Type B pancreatic cell (in vitro differentiated cells): ENCODE measurements at places on chromosomes 4 and X. TPM values are rescaled to one million over a fixed set of nuclear protein-coding genes. Genes with fewer than 3 reads are reported as not detected.

SLC10A4 gene
- 0.99 and 2.8 TPM in 2 replicates for total RNA-seq

CYBB gene
- total RNA-seq = 0.17 TPM in 2 replicates

GPC4 gene
- 20.9 and 69.0 TPM in 2 replicates for total RNA-seq

LINC00632 gene
- total RNA-seq = 107 and 393 TPM in 2 replicates

HEPH gene
- total RNA-seq = 28.6 and 41.4 TPM in 2 replicates

TSPAN7 gene
- total RNA-seq = 21.8 and 33.6 TPM in 2 replicates

RASGEF1B gene
- 8.3 and 11.0 TPM in 2 replicates for total RNA-seq

OCRL gene
- total RNA-seq = 39.8 and 41.8 TPM in 2 replicates

DNA sequence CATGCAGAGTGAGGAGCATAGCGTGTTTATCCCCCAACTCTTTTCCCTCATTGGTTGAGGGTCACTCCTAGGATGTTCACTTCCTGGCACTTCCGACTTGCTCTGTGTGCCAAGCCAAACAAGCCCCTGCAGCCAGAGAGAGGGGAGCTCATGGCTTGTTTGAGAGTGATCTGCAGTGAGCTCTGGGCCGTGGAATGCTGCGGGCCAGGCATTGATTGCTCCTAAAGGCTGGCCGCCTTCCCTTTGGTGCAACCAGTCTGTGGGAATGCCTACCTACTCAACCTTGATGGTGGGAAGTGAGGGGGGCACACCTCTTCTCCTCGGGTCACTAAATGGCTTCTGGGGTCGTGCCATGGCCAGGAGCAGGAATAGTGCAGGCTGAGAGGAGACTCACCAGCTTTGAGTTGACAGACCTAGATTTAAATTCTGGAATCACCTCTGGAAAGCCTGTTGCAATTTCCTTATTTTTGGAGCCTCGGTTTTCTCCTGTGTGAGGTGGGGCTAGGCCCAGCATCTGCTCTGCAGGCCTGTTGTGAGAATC lies 152.0 kb upstream of the STX18 start:
- no peaks in the 10 kb centered on the region for H3K27me3 ChIP-seq
- H3K4me1 ChIP-seq = peaks cover 28% of the 10 kb centered on the region
- H3K4me3 ChIP-seq = no peak overlapping the region
- peaks cover 3% of the 10 kb centered on the region for H3K36me3 ChIP-seq

DNA sequence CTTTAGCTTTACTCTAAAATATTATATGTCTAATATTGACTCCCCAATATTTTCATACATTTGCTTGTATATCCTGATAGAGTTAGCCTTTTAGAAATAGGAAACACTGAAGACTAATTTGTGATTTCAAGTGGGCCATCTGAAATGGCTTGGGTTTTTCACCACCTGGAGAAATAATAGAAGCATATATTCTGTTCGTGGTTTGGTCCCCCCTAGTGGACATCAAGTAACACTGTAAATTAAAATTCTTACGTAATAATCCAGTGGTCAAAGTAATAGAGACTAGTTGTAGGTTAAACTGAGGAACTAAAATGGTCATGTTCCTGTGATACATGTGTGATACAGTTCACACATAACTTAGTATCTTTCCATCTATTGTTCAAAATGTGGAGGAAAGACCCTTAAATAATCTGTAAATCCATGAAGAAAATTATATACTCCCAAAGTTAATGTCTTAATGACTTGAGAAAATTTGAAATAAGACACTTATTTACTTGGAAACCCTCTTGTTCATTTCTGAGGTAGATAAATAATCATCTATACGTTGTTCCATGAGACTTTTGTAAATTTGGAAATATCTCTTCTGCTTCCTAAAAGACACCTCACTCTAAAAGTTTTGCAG lies 79.8 kb upstream of the SMARCAD1 start:
- DNase-seq = no peak
- H3K27ac ChIP-seq = no peak overlapping the region
- no peaks in the 10 kb centered on the region for H3K36me3 ChIP-seq
- H3K4me1 ChIP-seq = peaks cover 3% of the 10 kb centered on the region

DNA sequence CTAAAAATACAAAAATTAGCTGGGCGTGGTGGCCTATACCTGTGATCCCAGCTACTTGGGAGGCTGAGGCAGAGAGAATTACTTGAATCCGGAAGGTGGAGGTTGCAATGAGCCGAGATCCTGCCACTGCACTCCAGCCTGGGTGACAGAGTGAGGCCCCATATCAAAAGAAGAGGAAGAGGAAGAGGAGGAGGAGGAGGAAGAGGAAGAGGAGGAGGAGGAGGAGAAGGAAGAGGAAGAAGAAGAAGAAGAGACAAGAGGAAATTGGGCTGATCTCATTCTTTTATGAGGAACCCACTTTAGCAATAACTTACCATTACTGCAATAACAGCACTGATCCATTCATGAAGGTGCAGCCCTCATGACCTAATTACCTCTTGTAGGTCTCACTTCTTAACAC lies 138.9 kb upstream of the GIMD1 start:
- H3K36me3 ChIP-seq = no peaks in the 10 kb centered on the region
- no peaks in the 10 kb centered on the region for H3K27me3 ChIP-seq
- H3K27ac ChIP-seq = no peak overlapping the region
- H3K4me3 ChIP-seq = no peak overlapping the region
- DNase-seq = no peak

DNA sequence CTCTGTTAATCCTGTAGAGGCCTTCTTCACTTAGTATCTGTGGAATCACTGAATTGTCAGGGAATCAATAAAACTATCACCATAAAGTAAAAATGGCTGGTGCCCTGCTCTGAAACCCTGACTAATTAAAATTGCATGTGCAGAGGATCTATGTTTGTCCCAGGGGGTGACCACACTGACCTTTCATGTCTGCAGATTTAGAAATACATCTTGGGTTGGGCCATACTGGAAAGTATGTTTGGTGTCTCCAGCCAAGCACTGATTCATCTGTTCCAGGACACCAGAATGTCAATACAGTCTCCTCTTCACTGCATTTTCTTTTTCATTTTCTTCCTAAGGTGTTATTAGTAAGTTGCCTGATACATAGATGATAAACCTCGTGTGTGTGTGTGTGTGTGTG lies 490.9 kb upstream of the INTU start:
- H3K27me3 ChIP-seq = no peaks in the 10 kb centered on the region
- no peaks in the 10 kb centered on the region for H3K36me3 ChIP-seq
- DNase-seq = no peak
- H3K4me1 ChIP-seq = peaks cover 4% of the 10 kb centered on the region
- no peak overlapping the region for H3K4me3 ChIP-seq
- H3K27ac ChIP-seq = no peak overlapping the region

DNA sequence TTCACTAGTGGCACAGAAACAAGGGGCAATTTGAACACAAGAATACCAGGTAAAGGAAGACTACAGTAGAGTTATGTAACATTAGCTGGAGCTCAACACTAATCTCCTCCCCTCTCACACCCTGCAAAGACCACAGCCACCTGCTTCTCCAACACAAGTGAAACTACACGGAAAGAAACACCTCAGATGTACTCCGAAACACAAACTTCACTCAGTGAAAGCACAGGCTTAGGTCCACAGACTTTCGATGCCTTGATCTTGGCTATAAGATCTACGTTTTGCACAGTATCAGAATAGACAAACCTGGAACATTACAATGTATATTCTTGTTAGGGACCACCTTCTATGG lies 7.6 kb downstream of the ACSL1 start:
- peaks cover 18% of the 10 kb centered on the region for H3K27me3 ChIP-seq
- no peak overlapping the region for H3K27ac ChIP-seq
- no peaks in the 10 kb centered on the region for H3K36me3 ChIP-seq
- DNase-seq = no peak

DNA sequence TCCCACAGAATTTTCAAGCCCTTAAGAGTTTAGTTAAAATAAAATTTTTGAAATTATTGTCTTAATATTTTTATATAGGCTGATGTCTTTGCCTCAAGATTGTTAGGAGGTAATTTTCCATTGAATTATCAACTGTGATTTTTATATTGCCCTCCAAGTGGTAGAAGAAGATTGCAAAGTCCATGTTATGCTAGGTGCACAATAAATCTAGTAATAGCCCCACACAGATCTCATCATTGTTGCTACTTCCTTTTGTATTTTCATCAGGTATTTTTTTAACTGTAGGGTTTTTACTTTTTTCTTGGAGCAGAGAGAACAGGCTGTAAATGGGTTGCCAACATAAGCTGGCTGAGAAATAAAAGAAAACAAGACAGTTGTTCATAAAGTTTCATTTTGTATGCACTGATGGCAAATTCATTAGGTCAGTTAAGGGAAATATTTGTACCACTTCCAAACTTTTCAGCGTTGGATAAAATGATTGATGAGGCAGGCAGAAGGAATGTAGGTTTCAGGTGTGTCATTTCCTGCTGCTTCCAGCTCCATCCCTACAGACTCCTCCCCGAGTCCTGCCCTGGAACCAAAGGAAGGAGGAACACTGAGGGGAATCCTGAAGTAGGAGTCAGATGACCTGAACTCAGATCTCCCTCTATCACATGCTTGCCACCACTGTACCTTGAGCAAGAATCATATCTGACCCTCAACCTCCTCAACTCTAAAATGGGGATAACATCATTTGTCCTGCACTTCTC lies 105.5 kb downstream of the PRRG1 start:
- H3K27ac ChIP-seq = no peak overlapping the region
- DNase-seq = no peak
- H3K4me1 ChIP-seq = no peaks in the 10 kb centered on the region

DNA sequence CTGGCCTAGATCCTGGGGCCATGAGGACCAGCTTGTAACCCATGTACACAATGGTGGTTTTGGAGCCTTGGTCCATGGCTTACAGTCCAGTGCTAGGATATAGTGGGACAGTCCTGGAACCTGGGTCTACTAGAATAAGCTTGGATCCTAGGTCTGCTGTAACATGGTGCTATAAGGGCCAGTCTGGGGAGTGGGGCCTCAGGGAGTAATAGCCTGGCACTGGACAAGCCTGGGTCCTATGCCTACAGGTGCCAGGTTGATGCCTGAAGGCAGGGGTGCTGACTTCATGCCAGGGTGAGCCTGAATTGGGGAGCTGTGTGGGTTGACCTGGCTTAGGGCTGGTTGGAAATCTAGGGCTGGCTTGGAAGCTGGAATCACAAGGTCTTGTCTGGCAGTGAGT lies 756.3 kb upstream of the ADGRL3 start:
- no peak overlapping the region for H3K27ac ChIP-seq
- H3K27me3 ChIP-seq = no peaks in the 10 kb centered on the region
- no peak for DNase-seq
- no peaks in the 10 kb centered on the region for H3K4me1 ChIP-seq

- no peak overlapping the region for H3K27ac ChIP-seq
- no peak for DNase-seq
- H3K27me3 ChIP-seq = no peaks in the 10 kb centered on the region
- no peaks in the 10 kb centered on the region for H3K36me3 ChIP-seq
- H3K4me3 ChIP-seq = no peak overlapping the region
- no peaks in the 10 kb centered on the region for H3K4me1 ChIP-seq
Observed at GRCh38 chrX:154828016-154828408, 6.5 kb downstream of the SMIM9 start.

- no peak for DNase-seq
- no peak overlapping the region for H3K4me3 ChIP-seq
- no peaks in the 10 kb centered on the region for H3K27me3 ChIP-seq
- H3K27ac ChIP-seq = no peak overlapping the region
- H3K36me3 ChIP-seq = no peaks in the 10 kb centered on the region
Observed at GRCh38 chr4:82398263-82398662, 24.5 kb upstream of the HNRNPD start.

DNA sequence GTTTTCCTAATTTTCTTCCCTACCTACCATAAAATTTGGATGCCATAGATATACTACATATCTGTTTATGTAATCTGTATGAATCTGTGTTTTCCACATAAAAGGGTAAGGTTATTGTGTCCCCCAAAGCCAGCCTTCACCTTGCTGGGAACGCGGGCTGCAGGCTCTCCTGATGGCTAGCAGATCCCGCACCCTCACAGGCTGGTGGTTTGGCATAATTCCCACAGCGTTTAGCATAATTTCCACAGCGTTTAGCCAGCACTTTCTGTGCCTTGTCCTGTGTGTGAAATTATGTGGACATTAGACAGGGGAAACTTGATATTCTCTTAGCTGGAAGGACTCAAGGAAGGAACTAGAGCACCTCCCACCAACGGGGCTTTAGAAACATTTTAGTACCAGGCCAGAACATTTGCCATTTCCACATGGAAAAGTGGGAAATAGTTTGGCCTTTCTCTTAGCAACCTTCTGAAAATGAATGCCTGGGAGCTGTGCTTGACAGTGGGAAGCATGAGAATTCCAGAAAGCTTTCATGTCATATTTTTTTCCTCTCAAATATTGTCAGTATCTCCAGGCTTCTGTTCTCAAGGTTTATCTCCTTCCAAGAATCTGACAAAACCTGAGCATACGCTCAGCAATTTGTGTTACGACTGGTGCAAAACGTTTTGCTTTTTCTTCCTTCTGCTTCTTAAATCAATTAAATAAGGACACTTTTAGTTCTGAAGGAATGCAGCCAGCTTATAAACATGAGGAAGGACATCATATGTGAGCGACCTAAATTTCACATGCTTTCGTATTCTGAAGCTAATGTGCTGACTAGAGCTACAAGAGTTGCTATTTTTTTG lies 67.9 kb downstream of the STK32B start:
- H3K27me3 ChIP-seq = peaks cover 8% of the 10 kb centered on the region
- no peak overlapping the region for H3K27ac ChIP-seq
- H3K4me3 ChIP-seq = no peak overlapping the region
- no peak for DNase-seq

- H3K4me3 ChIP-seq = no peak overlapping the region
- H3K4me1 ChIP-seq = peaks cover 5% of the 10 kb centered on the region
- no peaks in the 10 kb centered on the region for H3K36me3 ChIP-seq
- H3K27ac ChIP-seq = no peak overlapping the region
- H3K27me3 ChIP-seq = no peaks in the 10 kb centered on the region
Observed at GRCh38 chr4:58063404-58064160, 953.4 kb upstream of the IGFBP7 start.

DNA sequence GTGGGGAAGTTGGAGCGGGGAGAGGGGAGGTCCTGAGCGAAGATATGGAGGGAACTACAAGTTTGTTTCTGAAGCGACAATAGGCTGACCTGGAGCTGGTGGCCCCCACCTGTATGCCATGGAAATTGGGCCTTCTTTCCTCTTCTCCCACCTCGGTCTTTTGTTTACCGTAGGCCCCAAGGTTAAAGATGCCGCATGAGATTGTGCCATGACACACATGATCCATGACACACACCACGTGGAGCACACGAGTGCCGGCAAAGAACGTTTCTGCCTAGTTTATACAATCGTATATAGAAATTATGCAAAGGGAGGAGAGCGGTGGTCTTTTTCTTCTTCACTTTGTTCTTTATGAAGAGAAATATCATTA lies 408 bp downstream of the TMEM33 start:
- H3K4me1 ChIP-seq = peaks cover 21% of the 10 kb centered on the region
- peak overlapping the region; percentile 97 for H3K27ac ChIP-seq
- peak overlapping the region; percentile 98 for H3K4me3 ChIP-seq
- H3K27me3 ChIP-seq = peaks cover 4% of the 10 kb centered on the region
- peaks cover 21% of the 10 kb centered on the region for H3K36me3 ChIP-seq

GRCh38 chrX:77788050-77788449 lies 2.0 kb upstream of the ATRX start:
- no peaks in the 10 kb centered on the region for H3K36me3 ChIP-seq
- DNase-seq = no peak
- no peaks in the 10 kb centered on the region for H3K27me3 ChIP-seq
- no peak overlapping the region for H3K4me3 ChIP-seq
- H3K27ac ChIP-seq = no peak overlapping the region
- H3K4me1 ChIP-seq = no peaks in the 10 kb centered on the region

GRCh38 chrX:133474574-133474973 lies 59.3 kb upstream of the GPC4 start:
- peaks cover 12% of the 10 kb centered on the region for H3K4me1 ChIP-seq
- H3K27me3 ChIP-seq = peaks cover 5% of the 10 kb centered on the region
- no peak overlapping the region for H3K27ac ChIP-seq
- H3K4me3 ChIP-seq = no peak overlapping the region
- H3K36me3 ChIP-seq = no peaks in the 10 kb centered on the region
